ENCODE measurements at places on chromosomes 6 and 20.

- DNase-seq, result no peak
Observed at GRCh38 chr6:12482386-12483375, 192.5 kb downstream of the EDN1 start.

- no peak for DNase-seq
Observed at GRCh38 chr6:112191509-112192020, 62.8 kb downstream of the LAMA4 start.

DNA sequence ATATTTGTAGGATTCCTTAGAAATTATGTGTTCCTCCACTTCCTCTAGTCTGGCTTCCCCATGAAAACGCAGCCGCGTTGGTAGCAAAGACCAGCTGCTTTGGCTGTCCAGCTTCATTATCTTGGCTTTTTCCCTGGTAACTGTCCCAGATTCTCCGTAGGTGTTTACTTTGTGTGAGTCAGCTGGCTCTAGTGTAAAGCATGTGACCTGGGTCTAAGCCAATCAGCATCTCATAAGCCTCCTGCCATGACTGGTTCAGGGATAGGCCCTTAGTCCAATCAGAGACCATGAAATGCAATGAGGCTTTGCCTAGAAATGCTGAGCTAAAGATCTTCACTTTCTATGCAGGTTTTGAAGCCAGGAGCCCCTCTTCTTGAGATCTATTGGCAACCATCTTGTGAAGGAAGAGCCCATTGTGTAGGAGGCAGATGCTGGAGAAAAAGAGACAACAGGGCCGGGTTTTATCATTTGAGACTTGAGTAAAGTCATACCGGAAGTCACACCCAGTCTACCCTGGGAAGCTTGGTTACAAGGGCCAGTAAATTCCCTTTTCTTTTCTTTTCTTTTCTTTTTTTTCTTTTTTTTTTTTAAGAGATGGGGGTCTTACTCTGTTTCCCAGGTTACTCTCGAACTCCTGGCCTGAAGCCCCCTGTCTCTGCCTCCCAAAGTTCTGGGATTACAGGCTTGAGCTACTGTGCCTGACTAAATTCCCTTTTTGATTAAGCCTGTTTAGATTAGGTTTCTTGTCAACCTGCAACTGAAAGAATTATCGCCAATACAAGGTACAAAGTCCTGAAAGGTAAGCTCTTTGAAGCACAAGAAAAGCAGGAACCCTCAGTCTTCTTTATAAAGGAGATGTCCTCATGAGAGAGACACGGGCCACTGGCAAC, 256.5 kb upstream of the RREB1 start:
- DNase-seq, result no peak

DNA sequence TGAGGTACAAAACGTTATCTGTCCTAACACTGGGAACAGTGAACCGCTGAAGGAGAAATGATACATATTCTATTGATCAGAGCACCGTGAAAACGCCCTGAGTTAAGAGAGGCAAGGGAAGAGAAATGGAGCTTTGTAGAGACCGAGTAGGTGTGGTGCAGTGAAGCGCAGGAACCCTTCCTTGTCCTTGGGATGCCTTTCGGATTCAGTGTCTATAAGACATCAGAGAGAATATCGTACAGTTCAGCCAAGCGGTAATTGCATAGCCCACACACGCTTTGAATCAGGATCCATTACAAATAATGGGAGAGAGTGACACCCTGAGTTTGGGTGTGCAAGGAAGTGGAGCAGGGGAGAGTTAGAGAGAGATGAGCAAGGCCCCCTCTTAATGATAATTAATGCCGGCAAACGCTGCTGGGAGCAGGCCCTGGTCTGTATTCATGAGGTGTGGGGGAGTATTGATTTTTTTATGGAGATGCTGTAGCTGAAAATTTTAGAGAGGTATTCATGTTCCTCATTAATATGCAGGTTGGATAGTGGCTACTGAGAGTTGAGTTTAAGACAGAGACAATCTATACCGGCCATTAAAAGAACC, 20.7 kb downstream of the NOX3 start:
- DNase-seq, result no peak

GRCh38 chr20:24781418-24781980, 167.6 kb upstream of the CST7 start:
- DNase-seq, result no peak

DNA sequence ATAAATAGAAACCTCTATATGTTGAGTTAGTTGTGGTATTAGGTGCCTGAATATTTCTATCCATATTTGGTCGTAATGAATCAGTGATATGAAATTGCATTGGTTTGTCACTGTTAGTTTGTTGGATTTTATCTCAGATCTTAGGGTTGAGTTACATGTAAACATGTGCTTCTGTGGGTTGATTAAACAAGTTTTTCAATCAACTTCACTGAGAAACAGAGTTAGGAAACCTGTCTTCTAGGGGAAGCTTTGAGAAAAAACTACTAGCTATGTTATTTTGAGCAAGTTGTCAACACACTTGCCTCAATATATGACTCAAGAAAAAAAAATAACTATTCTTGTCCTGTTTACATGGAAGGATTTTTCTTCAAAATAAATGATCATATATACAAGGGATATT, 14.8 kb upstream of the ADGB start:
- DNase-seq, result no peak

DNA sequence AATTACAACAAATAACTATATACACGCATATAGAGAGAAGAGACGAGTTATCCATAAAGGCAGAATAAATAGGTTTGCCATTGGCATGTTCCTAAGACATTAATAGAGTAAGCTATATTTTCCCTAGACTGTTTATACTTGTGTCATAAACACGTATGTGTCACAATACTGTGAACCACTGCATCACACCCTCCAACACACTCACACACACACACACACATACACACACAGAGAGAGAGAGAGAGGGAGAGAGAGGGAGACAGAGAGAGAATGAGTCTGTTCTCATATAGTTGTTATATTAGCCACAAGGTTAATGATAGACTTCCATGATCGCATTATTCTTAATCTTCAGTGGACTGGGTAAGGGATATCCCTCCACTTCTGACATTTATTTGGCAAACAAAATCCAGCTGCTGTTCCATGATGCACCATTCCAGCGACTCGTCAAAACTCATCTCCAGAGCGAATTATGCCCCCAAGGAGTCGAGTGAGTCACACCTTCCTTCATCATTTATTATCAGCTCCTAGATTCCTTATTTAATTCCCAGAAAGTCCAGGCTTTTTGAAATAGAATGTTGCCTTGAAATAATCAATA, 82.8 kb upstream of the HIVEP1 start:
- DNase-seq, result no peak

DNA sequence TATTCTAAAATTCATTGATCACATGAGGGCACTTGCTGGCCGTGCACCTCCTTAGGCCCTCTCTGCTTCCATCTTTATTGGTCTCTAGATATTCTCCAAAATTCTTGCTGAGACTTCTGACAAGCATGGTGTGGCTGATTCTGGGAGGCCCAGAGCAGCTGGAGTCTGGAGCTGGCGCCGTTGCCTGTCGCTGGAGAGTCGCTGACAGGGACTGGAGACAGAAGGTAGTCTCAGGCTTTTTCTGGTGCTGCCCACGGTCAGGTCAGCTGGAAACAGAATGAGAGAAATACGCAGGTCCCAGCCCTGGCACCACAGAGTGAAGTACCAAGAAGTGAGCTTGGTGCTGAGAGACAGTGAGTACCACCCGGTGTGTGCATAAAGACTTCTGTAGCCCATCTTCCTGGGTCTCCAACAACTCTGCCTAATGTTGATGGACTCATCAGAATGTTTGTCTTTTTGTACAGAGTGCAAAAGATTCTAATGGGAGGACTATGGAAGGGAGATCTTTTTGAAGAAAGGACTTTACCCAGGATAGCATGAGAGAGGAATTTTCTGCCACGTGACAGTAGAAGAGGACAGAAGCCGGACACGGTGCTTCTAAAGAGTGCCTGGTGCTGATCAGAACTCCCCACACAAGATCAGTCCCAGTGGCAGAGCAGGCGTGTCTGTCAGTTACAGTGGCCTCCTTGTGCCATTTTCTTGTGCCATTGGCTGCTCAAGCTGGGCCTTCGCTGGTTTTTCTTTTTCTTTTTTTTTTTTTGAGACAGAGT, 1.8 kb upstream of the ALDH8A1 start:
- no peak for DNase-seq

DNA sequence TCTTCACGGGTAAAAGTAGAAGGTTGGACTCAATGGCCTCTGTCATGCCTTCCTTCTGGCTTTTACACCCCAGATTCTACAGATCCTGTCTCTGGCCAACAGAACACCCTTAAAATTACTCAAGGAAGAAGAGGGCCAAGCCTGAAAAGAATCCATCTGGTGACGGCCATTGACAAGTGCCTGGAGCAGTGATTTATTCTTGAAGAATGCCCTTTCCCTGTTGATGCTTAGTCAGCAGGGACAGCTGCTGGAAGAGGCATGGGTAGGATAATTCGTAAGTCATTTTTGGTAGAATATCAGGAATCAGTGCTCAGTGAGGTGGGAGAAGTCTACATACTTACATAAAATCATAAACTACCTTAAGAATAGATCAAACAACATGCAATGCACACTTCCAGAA, 397.9 kb downstream of the SAMD5 start:
- DNase-seq, result no peak

GRCh38 chr20:3678856-3679720, 2.7 kb downstream of the ADAM33 start:
- DNase-seq, result no peak

DNA sequence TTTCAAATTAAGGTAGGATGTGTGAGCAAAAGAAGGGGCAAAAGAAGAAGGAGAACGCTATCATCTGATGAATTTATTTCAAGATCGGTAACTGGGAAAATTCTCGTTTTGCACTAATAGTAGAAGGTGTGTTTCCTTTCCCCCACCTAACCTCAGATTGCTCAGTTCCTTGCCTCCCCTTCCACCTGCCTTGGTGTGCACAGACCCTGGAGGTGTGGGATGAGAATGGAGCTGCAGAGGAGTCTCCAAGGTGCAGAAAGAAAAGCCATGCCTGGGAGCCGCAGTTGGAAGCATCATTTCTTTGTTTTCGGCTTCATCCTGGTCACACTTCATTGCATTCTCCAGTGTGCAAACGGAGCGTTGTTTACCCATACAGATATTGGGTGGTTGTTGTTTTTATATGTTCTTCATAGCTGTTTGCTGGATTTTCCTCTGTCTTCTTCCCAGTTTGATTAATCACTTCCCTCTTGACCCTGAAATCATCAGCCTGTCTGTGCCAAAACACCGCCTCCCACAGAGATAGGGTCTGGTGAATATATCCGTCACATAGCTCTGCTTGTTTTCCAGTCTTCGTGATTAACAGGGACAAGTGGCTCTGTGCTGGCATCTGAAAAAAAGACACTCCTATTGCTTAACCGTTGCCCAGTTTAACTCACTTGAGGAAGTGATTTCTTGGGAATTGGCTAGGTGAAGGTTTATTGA, 40.2 kb upstream of the NEDD9 start:
- no peak for DNase-seq

DNA sequence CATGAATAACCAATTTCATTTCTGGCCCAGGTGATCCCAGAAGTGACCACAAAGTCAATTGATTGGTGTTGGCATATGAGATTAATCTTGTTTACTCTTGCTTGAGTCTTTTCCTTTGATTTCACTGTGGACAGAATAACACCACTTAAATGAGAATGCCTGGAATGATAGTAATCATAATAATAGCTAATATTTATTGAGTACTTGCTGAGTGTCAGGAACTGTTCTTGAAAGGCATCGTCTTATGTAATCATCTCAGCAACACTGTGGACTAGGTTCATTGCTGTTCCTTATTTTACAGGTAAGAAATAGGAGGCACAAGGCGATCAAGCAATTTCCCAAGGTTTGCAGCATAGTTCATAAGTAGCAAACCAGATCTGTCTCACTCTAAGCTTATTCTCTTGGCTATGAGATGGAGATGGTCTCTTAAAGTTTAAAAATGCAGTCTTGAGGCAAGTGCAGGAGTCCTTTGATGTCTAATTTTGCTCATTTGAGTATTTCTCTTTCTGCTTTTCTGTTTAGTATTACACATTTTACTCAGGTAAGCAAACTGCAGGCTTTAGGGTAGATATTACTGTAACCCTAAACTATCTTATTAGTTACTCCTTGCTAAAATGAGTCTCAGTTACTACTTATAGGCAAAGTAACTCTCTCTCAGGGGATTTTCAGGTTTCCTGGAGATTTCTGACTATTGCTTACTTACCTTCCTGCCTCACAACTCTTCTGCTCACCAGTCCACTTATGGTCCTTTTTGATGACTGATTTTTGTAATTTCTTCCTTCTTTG, 6.3 kb downstream of the ADGRG6 start:
- no peak for DNase-seq

- DNase-seq, result no peak
Observed at GRCh38 chr6:166245148-166245547, 63.0 kb downstream of the PRR18 start.

Data from GDM1 (cell line).